ENCODE measurements at places on chromosomes 5 and 9.

DNA sequence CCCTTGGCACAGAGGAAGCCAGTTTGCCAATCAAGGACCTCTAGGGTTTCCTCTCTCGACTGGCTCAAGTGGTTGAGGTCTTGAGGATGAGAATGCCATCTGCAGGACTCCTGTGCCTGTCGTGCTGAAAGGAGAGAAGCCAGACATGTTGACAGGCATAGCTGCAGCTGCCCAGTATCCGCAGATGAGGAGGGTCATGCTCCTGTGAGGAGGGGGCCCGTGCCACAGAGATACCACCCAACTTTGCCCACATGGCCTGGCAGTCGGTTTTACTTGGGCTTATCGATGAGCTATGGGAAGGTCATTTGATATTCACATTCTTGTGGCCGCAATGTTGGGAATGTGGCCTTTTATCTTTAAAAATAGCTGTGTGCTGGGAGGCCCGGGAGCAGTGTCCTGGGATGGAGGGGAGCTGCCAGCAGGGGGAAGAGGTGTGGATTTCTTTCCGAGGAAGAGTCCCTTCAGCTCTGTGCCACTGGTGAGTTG is 17.4 kb downstream of the FRMPD1 start:
- ATAC-seq, result peak; percentile 30

DNA sequence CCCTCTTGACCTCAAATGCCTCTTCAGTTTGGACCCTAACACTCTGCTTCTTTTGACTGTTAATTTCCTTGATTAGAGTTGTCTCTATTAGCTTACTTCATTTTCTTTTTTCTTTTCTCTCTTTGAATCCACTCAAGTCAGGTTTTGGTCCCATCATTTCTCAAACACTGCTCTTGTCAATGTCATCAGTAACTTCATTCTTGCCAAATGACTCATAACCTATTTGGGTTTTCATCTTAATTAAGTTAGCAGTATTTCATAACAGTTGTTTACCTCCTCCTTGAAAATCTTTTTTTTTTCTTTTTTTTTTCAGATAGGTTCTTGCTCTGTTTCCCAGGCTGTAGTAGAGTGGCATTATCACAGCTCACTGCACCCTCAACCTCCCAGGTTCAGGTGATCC is 119.6 kb downstream of the PARP8 start:
- ATAC-seq, result no peak

- no peak for ATAC-seq
These were observed 23.6 kb upstream of the RAB14 start for GRCh38 chr9:121225240-121225639.

DNA sequence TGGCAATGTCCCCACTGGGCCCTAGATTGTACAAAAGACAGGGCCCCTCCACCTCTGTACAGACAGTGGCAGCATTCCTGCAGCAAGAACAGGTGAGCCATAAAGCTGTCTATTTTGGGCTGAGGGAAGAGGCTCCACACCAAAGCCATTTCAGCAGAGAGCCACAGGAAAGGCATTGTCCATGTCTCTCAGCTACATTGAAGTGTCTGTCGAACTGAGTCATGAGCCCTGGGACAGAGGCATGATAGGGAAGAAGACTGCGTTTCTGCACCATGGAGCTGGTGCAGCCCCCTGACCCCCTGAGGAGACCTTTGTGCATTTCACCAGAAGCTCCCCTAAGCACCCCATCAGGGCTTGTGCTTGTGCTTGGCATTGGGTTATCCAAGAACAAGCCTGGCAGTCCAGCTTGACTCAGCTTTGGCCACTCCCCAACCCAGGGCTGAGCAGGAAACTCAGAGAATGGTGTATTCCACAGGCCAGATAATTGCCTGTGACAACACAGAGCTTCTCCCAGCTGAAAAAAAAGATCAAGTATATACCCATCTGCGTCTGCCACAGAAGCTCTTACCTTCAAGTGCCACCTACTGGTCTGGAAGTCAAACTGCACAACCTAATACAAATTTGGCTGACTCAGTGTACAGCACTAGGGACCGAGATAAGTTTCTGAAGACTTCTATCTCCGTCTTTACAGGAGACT is 5.9 kb upstream of the FRMD3 start:
- ATAC-seq, result peak; percentile 100

DNA sequence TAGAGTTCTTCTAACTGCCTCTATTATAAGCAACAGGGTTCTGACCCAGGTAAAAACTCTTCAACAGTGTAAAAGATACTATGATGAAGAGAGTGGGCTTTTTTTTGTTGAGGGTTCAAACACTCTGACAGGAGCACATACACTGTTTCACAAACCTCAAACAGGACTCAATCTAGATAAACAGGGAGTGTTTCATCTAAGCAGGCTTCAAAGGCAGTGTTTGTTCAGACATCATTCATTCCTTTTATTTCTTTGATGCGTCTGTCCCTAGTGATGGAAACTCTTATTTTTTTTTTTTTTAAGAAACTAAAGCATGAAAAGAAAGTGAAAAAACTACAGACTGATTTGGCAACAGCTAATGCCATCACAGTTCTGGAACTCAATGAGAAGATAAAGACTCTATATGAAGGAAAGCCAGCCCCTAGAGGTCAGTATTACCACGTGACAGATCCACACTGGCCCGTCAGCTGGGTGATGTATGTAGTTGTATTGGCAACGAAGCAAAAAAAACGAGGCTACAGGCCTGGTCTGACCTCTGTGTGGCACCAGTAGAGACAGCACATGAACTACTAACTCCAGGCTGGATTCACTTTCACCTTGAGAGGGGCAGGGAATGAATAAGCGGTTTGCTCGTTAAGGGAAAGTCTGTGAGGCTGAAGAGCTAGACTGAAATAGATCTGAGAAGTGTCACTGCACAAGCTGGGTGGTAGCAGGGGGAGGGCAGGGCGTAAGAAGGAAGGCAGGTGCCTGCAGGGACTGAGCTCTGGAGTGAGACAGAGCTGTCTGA is 172.2 kb downstream of the CCDC192 start:
- peak; percentile 88 for ATAC-seq

GRCh38 chr5:6936031-6936430 is 222.8 kb downstream of the TENT4A start:
- no peak for ATAC-seq

GRCh38 chr5:73365990-73366667 is 82.4 kb downstream of the FOXD1 start:
- no peak for ATAC-seq

- no peak for ATAC-seq
These were observed 6.8 kb downstream of the MRPL36 start for GRCh38 chr5:1792842-1793266.

GRCh38 chr5:95930141-95930930 is 31.3 kb downstream of the ELL2 start:
- no peak for ATAC-seq

DNA sequence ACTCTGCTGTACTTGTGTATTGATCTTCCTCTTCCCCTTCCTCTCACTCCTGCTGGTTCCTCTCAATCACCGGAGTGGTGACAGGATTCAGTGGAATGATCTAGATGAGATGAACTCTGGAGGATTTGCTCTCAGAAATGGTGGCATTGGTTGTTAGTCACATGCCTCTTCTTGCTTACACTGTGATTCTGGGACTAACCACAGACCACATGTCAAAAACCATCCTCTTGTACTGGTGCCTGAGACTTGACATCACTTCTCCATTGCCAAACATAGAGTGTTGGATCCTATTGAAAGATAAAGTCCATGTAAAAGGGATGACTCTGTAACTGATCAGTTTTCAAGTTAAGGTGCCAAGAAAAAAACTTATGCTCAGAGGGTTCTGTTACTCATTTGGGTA is 506.5 kb downstream of the DMAC1 start:
- ATAC-seq, result no peak

- peak; percentile 45 for ATAC-seq
These were observed 137.2 kb downstream of the C9orf50 start for GRCh38 chr9:129483415-129484351.

GRCh38 chr9:17623965-17624364 is 45.1 kb downstream of the SH3GL2 start:
- ATAC-seq, result no peak

DNA sequence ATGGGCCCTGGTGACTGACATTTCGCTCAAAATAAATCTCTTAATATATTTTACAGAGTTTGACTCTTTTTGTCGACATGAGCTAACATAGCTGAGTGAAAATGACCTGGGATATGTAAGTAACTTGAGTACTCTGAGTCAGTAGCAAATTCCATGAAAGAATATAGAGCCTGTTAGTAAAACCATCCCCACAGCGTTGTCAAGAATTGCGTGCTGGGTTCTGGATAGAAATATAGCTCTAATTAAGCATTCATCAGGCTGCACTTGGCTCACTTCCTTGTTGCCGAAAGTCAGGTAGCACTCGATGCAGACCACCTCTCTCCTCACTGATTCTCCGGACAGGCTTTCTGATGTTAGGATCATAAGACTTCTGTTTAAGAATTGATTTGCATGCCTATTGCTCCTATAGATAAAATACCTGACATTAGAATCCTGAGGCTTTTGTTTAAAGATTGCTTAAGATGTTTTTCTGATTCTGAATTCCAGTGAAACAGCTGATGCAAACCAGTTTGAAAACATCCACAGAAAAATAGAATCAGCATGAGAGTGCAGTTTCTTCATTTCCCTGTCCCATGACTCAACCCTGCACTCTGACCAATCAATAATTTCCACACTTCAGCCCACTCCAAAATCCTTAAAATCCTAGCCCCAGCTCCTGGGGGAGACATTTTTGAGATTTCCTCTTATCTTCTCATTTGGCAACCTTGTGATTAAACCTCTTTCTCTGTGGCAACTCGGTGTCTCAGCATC is 310.6 kb downstream of the DIRAS2 start:
- ATAC-seq, result no peak

- ATAC-seq, result no peak
These were observed 318.3 kb downstream of the CHSY3 start for GRCh38 chr5:130222573-130222972.

DNA sequence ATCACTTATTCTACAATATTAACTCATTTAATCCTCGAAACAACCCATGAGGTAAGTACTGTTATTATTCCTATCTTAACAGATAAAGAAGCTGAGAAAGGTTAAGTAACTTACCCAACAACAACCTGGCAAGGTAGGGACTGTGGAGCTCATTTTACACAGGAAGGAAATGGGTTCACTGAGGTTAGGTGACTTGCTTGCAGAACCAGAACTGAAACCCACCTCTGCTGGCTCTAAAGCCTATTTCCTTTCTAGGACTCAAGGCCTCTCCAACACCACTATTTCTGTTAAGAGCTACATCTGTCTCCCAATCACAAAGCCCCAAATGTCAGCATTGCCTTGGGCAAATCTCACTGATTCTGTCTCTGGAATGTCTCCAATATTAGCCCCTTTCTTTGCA is 38.9 kb upstream of the IFNK start:
- ATAC-seq, result no peak

- no peak for ATAC-seq
These were observed 49.9 kb upstream of the OTULINL start for GRCh38 chr5:14531668-14532067.

DNA sequence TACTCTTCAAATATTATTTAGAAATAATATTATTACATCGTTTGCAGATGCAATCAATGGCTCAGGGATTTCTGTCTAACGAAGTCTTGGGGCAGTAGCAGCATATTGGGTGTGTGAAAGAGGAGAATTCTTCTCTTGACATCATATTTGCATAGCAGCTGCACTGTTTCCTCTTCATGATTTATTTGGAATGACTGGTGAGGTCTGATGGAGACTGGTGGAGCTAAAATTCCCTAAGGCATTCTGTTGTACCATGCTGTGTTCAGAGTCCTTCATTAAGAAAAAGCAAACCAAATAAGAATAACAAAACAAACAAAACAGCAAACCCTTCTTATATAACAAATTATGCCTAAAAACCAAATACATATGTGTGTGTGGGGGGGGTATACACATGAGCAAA is 177.6 kb downstream of the DIRAS2 start:
- no peak for ATAC-seq

DNA sequence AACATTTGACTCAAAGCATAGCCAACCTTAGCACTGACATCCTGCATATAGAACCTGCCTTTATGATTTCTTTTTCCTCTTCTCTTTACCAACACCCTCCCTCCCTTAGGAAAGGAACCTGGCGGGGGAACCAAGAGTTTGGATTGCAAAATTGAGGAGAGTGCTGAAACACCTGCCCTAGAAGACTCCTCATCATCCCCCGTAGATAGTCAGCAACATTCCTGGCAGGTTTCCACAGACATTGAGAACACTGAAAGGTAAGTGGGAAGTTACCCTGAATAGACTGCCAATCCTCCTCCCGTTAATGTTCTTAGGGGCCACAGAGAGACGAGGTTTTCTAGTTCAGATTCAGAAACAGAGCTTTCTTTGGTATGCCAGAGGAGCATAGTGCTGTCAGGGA is 88.8 kb downstream of the RGS7BP start:
- no peak for ATAC-seq

GRCh38 chr9:23343226-23343625 is 482.8 kb downstream of the ELAVL2 start:
- ATAC-seq, result no peak

GRCh38 chr5:139284295-139284694 is 9.2 kb upstream of the MATR3 start:
- ATAC-seq, result no peak

GRCh38 chr9:86749161-86749893 is 198.0 kb downstream of the GAS1 start:
- peak; percentile 20 for ATAC-seq

DNA sequence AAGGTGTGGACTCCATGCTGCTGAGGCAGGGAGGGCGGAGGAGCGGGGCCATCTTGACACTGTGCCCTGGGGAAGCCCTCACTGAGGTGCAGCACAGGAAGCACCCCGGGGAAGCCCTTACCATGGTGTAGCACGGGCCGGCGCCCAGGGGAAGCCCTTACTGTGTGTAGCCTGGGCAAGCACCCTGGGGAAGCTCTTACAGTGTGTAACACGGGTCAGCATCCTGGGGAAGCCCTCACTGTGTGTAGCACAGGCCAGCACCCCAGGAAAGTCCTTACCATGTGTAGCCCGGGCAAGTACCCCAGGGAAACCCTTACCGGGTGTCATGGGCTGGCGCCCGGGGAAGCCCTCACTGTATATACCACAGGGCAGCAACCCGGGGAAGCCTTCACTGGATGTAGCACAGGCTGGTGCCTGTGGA is 62.6 kb upstream of the ZNF354B start:
- ATAC-seq, result no peak

DNA sequence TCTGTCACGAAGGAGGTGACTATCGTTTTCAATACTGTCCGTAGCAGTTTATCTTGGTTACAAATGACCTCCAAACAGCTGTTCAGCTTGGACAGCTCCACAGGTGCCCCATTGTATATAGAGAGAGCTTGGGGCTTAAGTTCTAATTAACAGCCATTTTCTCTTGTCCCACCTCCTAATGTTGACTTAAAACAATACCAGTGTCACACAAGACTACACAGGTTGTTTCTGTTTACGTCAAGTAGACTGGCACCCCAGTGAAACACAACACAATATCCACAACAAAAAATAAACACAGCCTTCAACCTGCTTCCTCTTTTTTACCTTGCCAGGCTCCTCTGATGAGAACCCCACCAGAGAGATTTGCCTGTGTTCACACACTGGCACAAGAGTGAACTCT is 39.8 kb upstream of the TLE1 start:
- ATAC-seq, result no peak
